GM23248 (cell line): ENCODE measurements at places on chromosomes 6 and 20. TPM values are rescaled to one million over a fixed set of nuclear protein-coding genes. Genes with fewer than 3 reads are reported as not detected.

GRCh38 chr6:75563032-75563431 lies 38.6 kb upstream of the SENP6 start:
- DNase-seq, result peak; percentile 47

- DNase-seq, result no peak
These were observed 336.0 kb downstream of the SYNE1 start for GRCh38 chr6:152301021-152301764.

C20orf96 gene
- 0.32 TPM in 1 of 2 replicates, not detected in the other for total RNA-seq

ZKSCAN4 gene
- 3.7 and 4.2 TPM in 2 replicates for total RNA-seq

CTCFL gene
- not detected in 2 replicates for total RNA-seq

GRIK2 gene
- total RNA-seq, result 0.38 and 7.1 TPM in 2 replicates

DNA sequence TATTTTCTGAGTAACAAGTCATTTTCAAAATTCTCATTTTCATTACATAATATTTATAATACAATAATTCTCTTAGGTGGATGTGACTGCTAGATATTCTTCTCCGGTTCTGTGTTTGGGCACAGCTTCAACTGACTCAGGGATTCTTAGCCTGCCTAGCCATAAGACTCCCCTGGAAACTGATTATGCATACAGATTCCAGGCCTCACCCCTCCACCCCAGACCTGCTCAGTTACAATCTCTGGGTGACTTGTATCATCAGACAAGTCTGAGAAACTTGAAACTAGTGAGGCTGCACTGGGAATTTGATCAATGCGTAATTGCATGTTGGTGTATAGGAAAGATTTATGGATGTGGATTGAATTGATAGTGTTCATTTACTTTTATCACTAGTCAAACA lies 25.4 kb downstream of the FLRT3 start:
- DNase-seq, result no peak

DNA sequence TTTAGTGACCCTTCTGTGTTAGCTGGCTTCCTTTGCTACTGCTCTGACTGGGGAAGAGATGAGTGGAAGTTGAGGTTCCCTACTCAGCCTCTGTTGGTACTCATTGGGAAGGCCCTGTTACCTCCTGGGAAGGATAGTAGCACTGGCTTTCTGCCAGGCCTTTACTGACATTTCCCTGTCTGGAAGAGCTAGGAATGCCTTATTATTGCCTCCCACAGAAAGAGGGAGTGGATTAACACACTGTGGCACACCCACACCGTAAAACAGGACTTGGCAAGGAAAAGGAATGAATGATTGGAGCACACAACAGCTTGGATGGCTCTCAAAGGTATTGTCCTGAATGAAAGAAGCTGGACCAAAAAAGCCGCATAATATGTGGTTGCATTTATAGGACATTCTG lies 12.2 kb downstream of the ZNF831 start:
- no peak for DNase-seq

DNA sequence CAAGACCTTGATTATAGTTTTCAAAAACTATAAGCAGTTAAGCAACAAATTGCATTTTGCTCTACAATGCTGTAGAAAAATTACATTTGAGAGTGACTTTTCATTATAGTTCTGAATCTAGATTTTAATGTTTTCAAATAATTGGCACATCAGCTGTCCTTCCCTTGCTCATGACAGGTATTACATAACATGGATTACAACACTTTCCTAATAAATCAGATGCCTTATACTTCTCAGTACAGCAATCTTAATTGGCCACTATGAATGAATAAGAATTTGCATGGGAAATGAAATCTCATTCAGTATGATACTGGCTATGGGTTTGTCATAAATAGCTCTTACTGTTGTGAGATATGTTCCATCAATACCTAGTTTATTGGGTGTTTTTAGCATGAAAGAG lies 29.9 kb downstream of the HSF2 start:
- no peak for DNase-seq

LHFPL5 gene
- total RNA-seq, result not detected in 2 replicates

DNA sequence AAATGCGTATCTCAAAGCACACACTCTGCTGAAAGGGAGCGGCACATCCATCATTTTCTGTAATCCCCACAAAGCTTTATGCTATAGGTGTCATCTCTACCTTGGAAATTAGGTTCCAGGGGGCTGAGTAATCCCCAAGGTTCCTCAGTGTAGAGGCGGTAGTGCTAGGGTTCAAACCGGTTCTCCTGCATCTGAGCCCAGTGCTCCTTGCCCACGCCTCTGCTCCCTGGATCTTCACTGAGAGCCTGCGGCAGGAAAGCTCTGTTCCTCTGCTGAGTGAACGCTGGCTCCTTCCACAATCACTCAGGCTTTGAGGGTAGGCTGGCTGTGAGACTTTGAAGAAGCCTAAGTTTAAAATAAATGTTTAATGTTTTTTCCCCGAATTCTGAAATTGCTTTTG lies 24.9 kb downstream of the SLC22A23 start:
- DNase-seq, result no peak

AGPAT1 gene
- 57.2 and 71.2 TPM in 2 replicates for total RNA-seq

DNA sequence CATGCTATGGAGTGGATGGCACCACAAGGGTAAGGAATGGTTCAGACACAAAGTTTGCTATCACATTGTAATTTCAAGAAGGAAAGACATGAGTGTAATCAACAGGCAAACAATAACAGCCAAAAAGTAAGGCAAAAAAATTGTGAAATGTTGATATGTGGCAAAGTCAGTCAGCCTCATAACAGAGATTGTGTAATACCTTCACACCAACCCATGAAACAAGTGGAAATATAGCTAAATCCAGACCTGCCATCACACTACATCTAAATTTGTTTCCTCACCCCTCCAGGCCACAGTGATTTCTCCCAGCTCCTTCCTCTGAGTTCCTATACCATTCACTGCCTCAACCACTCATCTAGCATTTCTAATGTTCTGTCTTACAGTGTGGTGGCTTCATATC lies 37.3 kb downstream of the SIM1 start:
- DNase-seq, result no peak

DNA sequence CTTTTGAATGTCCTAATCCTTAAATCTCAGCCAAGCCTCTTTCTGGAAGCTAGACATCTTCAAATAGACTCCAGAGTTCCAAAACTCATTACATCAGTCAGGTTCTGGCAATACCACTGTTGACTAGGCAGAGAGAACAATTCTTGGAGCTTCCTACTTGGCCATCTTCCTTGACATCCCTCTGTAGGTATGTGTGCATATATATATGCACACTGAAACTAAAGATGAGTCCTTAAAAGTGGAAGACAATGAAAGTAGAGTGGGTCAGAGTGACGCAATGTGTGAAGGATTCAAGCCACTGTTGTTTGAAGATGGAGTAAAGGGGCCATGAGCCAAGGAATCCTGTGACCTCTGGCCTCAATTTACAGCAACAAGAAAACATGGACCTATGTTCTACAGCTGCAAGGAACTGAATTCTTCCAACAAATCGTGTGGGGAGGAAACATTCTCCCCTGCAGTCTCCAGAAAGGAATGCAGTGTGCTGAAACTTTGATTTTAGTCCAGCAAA lies 18.7 kb upstream of the DUSP22 start:
- DNase-seq, result no peak

DNA sequence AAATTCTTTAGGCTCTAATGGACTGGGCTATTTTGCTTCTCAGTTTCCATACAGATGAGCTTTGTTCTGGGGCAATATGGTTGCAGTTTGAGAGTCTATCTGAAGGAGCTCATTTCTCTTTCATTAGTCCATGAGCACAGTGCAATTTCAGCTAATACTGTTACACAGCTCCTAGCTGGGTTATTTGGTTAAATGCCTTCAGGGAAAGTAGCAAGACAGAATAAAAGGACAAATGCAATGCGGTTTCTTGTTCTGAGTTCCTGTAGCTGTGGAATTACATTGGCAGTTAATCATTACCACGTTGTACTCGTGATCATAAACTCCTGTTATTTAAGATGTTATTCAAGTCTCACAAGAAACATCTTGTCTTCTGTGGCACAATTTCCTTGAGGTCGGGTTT lies 127.7 kb downstream of the BFSP1 start:
- DNase-seq, result no peak

CCM2L gene
- total RNA-seq, result not detected in 2 replicates

GRCh38 chr20:35334311-35335101 lies 42.3 kb upstream of the FAM83C start:
- no peak for DNase-seq

- DNase-seq, result peak; percentile 53
These were observed 49.3 kb upstream of the MYL9 start for GRCh38 chr20:36491901-36492617.

DNA sequence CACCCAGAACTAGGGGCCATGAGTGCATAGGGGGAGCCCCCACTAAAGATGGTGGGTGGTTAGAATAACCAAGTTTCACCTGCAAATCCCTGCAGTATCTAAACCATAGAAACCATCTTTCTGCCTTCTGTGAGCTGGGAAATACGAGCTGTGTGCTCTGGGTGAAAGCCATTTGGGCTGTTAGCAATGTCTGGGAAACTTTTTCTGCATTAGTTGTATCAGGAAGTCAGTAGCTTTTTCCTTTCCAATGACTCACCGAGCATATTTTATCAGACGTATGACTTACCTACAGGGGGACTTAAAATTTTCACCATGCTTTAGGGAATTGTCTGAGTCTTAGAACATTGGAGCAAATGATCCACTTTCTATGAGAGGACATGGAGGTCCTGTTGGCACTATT lies 584.0 kb downstream of the QKI start:
- no peak for DNase-seq

GRCh38 chr6:138817799-138818198 lies 21.9 kb downstream of the ECT2L start:
- peak; percentile 88 for DNase-seq

DNA sequence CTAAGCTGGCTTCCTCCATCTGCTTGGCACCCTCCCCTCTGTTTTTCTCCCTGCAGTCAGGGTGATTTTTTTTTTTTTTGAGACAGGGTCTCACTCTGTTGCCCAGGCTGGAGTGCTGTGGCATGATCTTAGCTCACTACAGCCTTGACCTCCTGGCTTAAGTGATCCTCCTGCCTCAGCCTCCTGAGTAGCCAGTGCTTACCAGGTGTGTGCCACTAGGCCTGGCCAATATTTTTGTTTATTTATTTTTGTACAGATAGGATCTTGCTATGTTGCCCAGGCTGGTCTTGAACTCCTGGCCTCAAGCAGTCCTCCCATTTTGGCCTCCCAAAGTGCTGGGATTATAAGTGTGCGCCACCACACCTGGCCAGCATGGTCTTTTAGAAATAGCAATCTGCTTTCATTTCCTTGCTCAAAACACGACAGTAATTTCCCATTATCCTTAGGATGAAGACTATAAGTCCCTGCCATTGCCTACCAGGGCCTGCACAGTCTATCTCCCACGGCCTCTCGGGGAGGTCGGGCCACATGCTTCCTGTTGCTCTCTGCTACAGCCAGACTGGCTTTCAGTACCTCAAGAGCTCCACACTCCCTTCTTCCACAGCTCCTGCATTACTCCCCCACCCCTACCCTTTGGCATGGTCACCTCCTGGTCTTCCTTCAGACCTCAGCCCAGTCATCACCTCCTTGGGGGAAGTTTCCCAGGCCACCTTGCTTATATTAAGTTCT lies 11.1 kb upstream of the CD164 start:
- DNase-seq, result no peak

DLK2 gene
- 0.51 and 0.76 TPM in 2 replicates for total RNA-seq

DNA sequence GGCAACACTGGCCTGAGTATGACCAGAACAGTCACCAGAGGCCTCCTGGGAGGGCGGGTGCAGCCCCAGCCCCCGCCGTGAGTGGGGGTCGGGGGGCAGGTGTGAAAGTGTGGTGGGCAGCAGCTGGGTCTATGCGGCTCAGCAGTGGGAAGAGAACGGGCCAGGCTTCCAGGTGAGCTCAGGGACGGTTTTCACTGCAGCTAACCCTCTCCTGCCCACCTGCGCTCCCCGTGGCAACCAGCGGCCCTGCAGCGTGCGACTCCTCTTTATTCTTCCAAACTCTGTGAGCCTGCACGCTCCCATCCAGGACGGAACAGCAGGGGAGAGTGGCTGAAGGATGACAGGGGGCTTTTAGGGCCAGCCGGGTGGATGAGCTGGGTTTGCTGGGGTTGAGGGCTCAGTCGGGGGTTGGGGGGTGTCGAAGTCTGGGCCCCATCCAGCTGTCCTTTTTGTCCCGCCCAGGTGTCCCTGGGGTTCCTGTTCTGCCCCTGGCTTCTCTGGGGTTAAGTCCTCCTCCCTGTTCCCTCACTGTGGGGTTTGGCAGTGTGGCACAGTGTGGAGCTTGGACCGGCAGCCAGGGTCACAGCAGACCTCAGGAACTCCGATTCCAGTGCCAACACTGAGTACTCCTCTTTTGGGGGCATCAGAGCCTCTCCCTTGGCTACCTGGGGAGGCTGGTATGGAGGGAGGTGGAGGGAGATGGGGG lies 859 bp upstream of the BIRC7 start:
- DNase-seq, result peak; percentile 36

BEND6 gene
- 20.6 and 24.6 TPM in 2 replicates for total RNA-seq

SALL4 gene
- not detected in 2 replicates for total RNA-seq

GRCh38 chr20:63758152-63758551 lies 18.6 kb downstream of the SLC2A4RG start:
- no peak for DNase-seq

GRCh38 chr6:37696841-37697662 lies 631 bp downstream of the MDGA1 start:
- DNase-seq, result peak; percentile 61

- no peak for DNase-seq
These were observed 994.4 kb downstream of the EYS start for GRCh38 chr6:64712606-64713005.

- no peak for DNase-seq
These were observed 6.7 kb upstream of the CDKN1A start for GRCh38 chr6:36671687-36672375.

DNA sequence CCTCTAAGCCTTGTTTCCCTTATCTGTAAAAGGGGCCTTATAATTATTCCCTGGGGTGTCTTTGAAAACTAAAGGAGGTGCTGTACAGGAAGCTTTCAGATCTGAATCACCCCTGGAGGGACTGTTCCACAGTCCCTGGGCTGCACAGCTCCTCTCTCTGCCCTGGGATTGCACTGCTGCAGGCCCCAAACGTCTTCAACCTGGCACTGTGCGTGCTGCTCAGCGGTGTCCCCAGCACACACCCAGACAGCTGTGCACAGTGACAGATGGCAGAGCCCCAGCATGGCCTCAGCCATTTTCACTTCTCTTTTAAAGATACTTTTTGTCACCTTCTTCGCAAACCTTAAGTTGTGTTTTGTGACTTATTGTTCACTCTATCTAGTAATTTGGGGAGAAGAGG lies 50.7 kb upstream of the INSM1 start:
- DNase-seq, result no peak

- DNase-seq, result no peak
These were observed 50.6 kb downstream of the SRC start for GRCh38 chr20:37396416-37397075.

GRCh38 chr6:35487658-35488516 lies 9.0 kb downstream of the TEAD3 start:
- peak; percentile 37 for DNase-seq
